Activated CD8-positive, alpha-beta T cell treated with anti-CD3 and anti-CD28 coated beads, Interleukin-2, amount 10 ng/mL, durations not matched to agents 7 days and 5 days (primary cell): ENCODE measurements at places on chromosomes 12 and 14. TPM values are rescaled to one million over a fixed set of nuclear protein-coding genes. Genes with fewer than 3 reads are reported as not detected.
A peak's percentile ranks its signal among the peaks of the same experiment; 100 is the strongest.

DNA sequence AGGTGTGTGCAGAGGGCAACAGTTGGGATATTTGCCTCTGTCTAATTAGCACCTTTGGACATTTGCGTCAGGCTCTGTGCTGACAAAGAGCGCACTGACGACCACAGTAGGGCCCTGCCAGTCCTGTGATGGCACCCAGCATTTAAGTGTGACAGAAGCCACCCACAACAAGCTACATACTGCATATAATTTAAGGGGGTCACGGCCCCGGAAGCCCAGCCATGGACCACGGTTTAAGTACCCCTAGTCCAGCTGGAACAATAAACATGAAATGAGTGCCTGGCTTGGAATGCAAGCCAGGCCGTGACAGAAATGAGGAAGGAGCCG, 16.8 kb upstream of the DYNC1H1 start:
- peak; percentile 38 for DNase-seq

DNA sequence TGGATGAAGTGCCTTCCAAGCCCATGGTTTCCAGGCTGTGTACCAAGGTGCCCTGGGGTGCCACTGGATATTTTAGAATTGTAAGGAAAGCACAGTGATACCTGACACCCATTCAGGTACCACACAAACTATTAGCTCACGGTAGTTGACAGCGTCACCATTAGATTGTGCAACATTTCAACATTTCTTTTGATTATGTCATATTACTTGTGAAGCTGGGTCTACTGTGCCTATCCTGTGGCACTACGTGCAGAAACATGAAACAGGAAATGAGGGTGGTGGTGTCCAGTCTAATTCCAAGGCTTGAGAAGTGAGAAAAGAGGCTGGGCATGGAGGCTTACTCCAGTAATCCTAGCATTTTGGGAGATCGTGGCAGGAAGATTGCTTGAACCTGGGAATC, 75.5 kb upstream of the CPM start:
- no peak for DNase-seq

The IL22 gene
- not detected for total RNA-seq

DNA sequence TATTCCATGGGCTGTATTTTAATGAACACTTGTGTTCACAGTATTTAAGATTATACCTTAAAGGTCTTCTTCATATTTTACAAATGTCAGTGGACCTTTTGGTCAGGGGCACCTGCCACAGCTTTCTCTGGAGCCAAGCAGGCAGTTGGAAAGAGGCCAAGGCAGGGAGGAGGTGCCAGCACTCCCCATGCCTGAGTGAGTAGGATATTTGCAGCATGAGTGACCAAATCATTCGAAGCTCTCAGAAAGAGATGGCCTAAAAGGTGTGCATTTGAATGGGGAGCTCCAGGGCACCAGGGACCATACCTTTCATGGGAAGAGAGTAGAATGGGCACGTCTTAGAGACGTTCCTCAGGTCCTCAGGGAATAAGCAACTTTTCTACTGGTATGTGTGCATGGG, 121.6 kb downstream of the GPR135 start:
- DNase-seq = no peak

DNA sequence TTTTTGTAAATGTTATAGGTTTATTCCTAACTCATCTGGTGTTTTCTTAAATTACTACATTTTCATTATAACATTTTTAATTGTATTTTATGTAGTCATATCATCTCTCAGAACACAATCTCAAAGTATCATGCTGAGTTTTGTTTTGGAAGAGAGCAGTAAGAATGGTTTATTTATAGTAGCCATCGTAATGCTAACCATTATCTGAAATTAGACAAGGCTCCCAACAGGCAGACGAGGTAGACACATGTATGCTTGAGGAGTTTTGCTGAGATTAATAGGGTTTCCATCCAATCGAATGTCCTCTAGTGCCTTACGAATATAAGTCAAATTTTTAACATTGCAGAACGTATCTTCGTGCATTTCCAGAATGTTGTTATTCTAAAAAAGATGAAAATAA, 9.0 kb upstream of the CCER1 start:
- no peak for DNase-seq

The PGF gene
- not detected for total RNA-seq

DNA sequence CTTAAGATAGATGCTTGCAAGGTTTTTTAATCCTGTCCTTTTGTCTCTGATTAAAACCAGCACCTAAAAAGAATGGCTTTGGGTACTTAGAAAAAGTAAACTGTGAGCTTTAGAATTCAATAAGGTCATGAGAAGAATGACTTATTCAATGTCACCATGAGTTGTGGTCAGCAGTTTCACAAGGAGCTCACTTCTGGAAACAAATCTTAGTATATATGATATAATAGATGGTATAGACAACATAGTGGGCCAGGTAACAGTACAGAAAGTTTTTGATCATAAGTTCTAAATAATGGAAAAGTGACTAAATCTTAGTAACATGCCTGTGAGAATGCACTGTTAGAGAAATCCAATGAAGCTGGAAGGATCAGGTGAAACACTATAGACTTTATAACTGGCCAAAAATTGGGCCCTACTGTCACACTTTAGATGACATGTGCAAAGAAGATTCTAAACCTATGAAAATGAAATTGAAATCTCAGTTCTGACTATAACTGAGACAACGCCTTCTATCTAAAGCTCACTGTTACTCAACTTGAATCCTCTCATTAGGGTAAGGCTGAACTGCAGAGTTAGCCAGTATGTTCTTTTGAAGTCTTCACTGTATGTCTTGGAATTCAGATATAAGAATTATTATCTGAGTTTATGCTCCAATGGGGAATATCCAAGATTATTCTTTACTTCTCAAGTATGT, 42.4 kb upstream of the RAD51AP1 start:
- no peak for DNase-seq

The DHH gene
- total RNA-seq = 0.16 TPM

- DNase-seq = no peak
Observed at GRCh38 chr14:79383031-79383430, 828.3 kb downstream of the DIO2 start.

DNA sequence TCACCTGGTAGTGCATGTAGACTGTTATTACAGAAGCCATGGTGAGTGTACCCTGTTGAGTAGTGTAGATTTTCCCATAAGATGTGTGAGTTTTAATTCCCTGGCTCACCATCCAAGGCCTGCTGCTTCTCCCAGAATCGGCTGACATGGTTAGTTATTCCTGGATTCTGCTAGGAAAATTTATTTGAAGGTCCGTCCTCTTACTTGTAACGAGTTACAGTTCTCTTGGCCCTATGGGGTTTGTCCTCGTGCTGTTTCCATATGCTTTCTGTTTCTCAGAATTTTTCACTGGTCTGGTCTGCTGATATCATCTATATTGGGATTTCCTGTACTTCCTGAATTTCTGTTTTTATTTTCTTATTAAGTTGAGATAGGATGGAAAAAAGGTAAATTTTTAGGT, 423.3 kb upstream of the RGS6 start:
- no peak for DNase-seq

The OTOGL gene
- total RNA-seq = not detected

GRCh38 chr12:70096759-70097410, 146.3 kb upstream of the CNOT2 start:
- DNase-seq = no peak

- DNase-seq = no peak
Observed at GRCh38 chr14:101810897-101811621, 49.5 kb downstream of the PPP2R5C start.

DNA sequence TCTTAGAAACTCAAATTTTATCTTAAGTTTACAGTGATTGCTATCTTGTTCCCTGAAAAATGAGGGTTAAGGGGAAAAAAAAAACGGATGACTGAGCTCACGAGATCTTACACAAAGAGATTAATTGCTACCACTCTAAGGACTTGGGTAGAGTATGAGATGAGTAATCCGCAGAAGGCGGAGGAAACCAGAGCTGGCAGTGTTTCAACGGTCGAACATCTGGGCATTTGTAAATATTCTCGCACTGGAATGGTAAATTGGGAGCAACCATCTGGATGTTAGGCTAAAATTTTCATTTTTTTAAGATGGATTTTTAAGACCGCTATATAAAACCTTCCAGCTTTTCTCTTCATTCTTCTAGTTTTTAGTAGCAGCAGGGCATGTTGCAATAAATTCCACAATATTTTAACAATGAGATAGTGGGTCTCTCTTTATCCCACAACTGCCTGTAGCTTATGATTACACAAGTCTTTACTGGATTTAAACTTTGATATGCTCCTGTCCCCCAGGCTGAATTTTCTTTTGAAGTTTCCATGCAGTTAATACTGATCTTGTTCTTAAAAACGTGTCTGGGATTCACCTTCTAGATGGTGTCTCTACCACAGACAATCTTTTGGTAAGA, 1324.1 kb downstream of the AACS start:
- no peak for DNase-seq
